Fibroblast of skin of left quadriceps (primary cell): ENCODE measurements at places on chromosomes 4 and X.

DNA sequence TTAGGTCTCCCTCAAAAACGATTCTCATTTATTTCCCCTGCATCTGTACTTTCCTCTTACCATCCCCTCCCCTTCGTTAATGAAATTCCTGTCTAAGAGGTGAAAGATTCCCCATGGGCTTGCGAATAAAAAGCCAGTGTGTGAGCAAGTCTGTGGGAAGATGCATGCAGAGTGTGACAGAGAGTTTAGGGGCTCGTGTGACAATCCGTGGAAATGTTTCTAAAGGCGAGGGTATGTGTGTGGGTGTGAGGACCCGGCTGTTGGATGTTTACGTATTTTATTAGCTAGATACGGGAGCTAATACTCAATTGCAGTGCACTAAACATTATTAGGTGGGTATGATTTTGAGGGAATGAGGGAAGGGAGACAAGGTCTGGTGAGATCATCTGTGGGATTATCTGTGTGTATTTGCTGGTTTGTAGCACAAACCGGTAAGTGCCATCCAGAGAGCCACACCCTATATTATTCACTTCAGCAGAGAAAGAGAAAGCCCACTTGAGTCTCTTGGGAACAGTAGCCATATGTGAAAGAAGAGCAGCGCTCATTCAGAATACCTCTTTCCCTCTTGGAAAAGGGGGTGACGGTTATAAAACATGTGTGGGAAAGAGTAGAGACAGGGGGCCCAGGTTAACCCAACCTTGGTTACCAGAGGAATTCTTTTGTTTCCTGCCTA, 893 bp upstream of the HOPX start:
- DNase-seq, result no peak

GRCh38 chr4:80171251-80171650, 26.1 kb upstream of the PRDM8 start:
- no peak for DNase-seq

- DNase-seq, result no peak
Measured at GRCh38 chr4:185879666-185880312, 67.8 kb upstream of the SORBS2 start.

GRCh38 chr4:104500442-104500841, 5.7 kb upstream of the CXXC4 start:
- DNase-seq, result no peak

DNA sequence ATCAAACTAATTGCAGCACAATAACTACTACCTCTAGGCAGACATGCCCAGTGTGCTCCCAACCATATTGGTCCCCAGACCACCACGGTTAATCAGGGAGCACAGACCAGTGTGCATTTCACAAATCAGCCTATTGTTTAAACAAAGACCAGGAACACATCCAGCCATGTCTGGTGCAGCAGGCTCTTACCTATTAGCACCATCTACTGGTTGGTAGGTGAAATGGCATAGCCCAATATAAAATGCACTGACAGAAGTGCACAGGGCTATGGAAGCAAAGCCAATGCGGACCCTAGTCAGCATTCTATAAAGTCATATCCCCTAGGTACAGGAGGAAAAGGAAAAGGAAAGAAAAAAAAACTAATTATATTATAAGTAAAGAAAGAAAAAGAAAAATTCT, 15.5 kb upstream of the CYLC1 start:
- DNase-seq, result no peak
